RPMI7951 (cell line): ENCODE measurements at places on chromosomes 1 and 21. TPM values are rescaled to one million over a fixed set of nuclear protein-coding genes. Genes with fewer than 3 reads are reported as not detected.
A peak's percentile ranks its signal among the peaks of the same experiment; 100 is the strongest.

Gene NBPF11
- total RNA-seq = 2.5 and 2.7 TPM in 2 replicates

Gene VANGL2
- total RNA-seq = 0.10 and 0.12 TPM in 2 replicates

Gene ZNF691
- total RNA-seq = 7.6 and 9.9 TPM in 2 replicates

Gene CTSK
- total RNA-seq = 70.5 and 75.1 TPM in 2 replicates

GRCh38 chr1:921011-921837 is 2.5 kb upstream of the SAMD11 start:
- DNase-seq = peak; percentile 73

GRCh38 chr1:109933856-109934711 is 23.4 kb downstream of the CSF1 start:
- DNase-seq = peak; percentile 96

DNA sequence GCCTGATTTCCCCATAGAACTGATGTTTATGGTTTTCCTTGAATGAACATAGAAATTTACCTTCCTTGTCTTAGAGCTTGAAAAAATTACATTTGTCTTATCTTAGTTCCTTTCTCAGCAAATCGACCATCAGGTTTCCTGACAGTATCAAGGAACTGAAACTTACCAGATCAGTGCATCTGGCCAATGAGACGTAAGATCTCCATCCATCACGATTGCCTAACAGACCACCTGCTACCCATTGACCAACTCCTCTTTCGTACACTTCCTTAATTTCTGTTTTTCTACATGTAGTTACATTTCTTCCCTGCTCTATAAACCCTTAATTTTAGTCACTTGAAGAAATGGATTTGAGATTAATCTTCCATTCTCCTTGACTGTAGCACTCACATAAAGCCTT is 57.4 kb upstream of the TMPRSS15 start:
- no peak for DNase-seq

GRCh38 chr1:156750711-156751450 is 594 bp downstream of the HDGF start:
- peak; percentile 28 for DNase-seq

DNA sequence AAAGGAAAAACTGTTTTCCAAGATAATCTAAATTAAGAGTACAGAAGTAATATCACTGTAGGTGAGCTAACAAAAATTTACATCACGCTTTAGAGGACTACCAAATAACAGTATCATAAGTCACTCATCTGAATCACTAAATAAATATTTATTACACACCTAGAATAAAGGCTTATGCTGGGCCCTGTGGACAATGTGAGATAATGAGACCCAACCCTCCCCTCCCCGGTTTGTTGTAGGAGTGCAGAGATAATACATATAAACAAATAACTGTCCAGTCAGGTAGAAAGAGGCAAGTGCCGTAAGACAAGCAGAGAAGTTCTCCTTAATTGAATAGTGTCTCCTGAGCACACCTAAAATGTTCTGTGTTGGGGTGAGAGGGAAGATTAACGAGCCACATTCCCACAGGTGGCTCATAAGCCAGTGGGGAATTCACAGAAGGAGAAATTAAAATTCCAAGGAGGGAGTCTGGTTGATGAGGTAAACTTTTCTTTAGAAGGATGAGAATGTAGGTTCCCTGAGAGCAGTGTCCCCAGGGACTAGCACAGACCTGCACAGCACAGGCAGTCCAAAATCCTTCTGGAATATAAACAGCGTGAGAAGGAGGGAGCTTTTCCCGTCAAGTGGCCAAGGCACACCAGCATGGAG is 241.4 kb downstream of the NFIA start:
- DNase-seq = no peak

- DNase-seq = peak; percentile 97
Measured at GRCh38 chr1:11940260-11940921, 5.9 kb downstream of the PLOD1 start.

GRCh38 chr1:74652711-74653139 is 20.9 kb downstream of the ERICH3 start:
- DNase-seq = peak; percentile 100

- DNase-seq = peak; percentile 45
Measured at GRCh38 chr1:244047621-244048255, 3.3 kb upstream of the ZBTB18 start.

GRCh38 chr1:58782178-58783089 is 1.4 kb downstream of the JUN start:
- peak; percentile 54 for DNase-seq

- DNase-seq = peak; percentile 67
Measured at GRCh38 chr1:234607109-234608024, 2.6 kb downstream of the IRF2BP2 start.

DNA sequence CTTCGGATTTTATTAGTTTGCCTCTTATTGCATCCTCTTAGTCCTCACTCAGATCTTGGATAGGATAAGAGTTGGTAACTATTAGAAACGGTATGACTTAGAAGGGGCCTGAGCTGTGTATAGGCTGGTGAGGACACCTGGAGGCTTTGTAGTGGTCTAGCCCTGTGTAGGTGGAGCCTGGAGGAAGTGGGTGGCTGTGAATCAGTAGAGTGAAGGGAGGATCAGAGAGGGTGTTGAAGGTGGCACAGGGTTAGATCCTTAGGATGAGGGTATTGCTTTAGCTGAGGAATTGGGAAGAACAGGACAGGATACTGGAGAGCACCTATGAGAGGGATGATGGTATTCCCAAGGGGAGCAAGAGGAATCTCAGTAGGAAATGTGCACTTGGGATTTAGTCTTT is 5.7 kb downstream of the VANGL1 start:
- DNase-seq = no peak
